ENCODE measurements at places on chromosomes 16 and 17. TPM values are rescaled to one million over a fixed set of nuclear protein-coding genes. Genes with fewer than 3 reads are reported as not detected.

The SLC5A10 gene
- total RNA-seq: 0.36 TPM

The MT4 gene
- not detected for total RNA-seq

The TRIM65 gene
- total RNA-seq: 38.6 TPM

The C16orf54 gene
- total RNA-seq: not detected

The BRCA1 gene
- 23.4 TPM for total RNA-seq

The ANTKMT gene
- 62.3 TPM for total RNA-seq

The KRTAP4-11 gene
- not detected for total RNA-seq

The OMG gene
- not detected for total RNA-seq
